ENCODE measurements at places on chromosomes 3 and 15.

- no peak for DNase-seq
These were observed 1273.0 kb downstream of the OTOL1 start for GRCh38 chr3:162769564-162769963.

DNA sequence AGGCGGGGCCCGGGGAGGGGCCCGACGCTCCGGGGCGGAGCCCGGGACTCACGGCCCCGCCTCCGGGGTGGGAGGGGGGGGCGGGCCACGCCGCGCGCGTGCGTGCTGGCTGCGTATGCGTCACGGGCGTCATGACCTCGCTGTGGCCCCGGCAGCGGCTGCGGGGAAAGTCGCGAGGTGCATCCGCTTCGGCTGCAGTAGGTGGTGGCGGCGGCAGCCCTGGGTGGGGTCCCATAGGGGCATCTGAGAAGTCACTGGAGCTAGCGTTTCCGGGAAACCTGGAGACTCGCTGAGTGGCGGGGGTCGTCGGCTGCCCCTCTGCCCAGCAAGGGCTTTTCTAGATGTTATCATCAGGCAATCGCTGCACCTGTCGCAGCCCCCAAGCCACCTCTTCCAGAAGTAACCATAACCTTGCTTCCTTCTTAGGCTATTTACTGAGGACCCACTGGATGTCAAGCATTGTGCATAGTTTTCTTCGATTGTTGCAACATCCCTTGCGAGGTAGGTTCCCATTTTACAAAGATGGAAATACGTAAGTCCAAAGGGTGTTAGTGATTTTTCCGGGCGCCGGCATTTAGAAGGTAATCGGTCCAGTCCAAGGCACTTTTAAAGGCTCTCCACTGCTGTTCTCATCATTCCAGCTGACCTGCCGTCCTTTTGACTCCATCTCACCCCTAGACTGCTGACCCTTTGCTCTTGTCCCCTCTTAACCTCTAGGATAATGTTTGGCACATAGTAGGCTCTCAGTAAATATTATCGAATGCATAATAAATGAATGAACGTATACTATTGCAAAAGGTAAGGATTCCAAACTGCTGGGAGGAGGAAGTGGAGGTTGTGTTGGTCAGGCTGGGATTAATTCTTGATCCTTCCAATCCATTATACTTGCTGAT, at the start of gene GDPGP1:
Gene GDPGP1 (plus strand): TSS at position 114 of the 893 bp plus-strand sequence. CDS start 6,700 bp downstream, outside the sequence.
- peak; percentile 92 for DNase-seq

DNA sequence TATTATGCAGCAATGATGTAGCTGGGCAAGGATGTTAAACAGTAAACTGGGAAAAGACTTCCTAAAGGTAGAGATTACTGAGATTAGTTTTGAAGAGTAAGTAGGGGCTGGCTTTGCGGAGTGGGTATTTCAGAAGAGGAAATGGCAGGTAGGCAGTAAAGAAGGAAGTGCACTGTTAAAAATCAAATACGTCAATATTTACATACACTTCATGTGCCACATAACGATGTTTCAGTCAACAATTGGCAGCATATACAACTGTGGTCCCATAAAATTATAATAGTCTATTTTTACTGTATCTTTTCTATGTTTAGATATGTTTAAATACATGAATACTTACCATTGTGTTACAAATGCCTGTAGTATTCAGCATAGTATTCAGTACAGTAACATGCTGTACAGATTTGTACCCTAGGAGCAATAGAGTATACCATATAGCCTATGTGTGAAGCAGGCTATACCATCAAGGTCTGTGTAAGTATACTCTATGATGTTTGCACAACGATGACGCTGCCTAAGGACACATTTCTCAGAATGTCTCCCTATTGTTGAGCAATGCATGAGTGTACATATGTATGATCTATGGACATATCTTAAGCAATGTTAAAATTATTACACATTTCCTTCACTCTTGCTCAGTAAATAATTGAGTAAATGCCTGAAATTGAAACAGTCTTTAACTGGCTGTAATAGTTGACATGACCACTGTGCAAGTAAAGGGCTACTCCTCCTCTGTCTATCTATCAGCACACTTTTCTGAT, 196.7 kb downstream of the ISL2 start:
- DNase-seq: no peak

GRCh38 chr3:177554895-177555759, 357.8 kb upstream of the TBL1XR1 start:
- DNase-seq: no peak

DNA sequence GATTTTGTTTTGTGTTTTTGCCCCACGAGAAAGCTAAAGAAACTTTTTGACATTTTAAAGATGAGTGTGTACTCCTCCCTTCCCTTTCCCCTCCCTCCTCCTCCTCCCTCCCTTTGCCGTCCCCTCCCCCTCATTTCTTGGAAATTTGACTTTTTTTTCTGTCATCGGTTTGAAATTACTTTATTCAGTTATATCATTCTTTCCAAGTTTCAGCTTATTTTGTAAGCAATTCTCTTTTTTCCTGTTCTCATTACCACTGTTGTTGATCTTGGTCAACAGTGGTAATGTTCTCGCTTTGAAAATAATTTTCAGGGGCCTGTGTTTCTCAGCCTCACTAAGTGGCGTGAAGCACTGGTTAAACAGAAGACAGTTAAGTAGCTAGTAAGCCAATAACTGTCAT, 178.4 kb downstream of the AKAP13 start:
- no peak for DNase-seq

DNA sequence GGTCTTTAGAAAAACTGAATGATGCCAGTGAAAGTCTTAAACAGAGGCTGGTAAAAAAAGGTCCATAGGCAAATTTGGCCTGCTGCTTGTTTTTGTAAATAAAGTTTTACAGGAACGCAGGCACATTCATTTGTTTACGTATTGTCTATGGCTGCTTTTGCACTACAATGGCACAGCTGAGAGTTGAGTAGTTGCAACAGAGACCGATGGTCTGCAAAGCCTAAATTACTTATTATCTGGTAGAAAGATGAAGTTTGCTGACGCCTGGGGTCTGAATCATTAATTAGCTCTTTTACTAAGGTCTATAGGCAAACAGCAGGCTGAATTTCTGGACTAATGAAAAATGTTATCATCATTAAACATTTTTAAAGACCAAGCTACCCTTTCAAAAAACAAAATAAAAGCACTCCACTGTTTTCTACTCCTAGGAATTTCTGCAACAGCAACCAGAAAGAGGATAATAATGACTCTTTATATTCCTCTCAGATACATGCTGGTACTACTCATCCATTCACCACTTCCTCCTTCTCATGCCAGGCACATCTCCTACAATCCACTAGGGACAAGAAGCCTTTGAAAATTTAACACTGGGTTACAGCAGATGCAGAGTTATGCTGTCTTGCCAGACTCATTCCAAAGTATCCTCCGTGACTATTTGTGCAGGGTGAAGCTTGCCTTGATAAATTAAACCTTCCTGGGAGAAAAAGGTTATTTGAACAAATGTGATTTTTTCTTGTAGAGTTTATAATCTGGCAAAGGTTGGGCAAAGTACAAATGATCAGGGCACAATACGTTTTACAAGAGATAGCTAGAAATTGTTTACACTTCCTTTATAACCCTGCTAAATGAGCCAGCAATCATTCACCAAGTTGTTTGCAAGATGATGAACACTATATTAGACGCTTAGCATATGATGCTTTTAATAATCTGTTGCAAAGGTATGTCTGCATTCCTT, 6.0 kb downstream of the GATM start:
- no peak for DNase-seq

DNA sequence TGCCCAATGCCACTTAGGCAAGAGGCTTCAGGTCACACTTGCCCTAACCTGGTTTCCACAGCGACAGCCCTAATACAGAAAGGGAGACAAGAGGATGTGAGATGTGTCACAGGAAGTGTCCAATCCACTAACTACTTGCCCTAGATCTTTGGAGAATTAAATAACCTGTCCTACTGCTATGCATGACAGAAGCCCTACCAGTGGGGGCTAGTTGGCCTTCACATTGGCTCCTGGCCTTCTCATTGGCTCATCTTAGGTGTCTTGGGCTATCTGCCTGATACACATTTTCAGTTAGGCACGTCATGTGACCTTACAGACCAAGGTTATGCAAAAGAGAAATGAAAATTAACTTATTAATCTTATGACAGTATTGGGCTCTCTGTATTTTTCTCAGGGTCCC, 449.9 kb downstream of the FHIT start:
- no peak for DNase-seq

GRCh38 chr15:26358708-26359107, 414.2 kb downstream of the GABRB3 start:
- DNase-seq: no peak

DNA sequence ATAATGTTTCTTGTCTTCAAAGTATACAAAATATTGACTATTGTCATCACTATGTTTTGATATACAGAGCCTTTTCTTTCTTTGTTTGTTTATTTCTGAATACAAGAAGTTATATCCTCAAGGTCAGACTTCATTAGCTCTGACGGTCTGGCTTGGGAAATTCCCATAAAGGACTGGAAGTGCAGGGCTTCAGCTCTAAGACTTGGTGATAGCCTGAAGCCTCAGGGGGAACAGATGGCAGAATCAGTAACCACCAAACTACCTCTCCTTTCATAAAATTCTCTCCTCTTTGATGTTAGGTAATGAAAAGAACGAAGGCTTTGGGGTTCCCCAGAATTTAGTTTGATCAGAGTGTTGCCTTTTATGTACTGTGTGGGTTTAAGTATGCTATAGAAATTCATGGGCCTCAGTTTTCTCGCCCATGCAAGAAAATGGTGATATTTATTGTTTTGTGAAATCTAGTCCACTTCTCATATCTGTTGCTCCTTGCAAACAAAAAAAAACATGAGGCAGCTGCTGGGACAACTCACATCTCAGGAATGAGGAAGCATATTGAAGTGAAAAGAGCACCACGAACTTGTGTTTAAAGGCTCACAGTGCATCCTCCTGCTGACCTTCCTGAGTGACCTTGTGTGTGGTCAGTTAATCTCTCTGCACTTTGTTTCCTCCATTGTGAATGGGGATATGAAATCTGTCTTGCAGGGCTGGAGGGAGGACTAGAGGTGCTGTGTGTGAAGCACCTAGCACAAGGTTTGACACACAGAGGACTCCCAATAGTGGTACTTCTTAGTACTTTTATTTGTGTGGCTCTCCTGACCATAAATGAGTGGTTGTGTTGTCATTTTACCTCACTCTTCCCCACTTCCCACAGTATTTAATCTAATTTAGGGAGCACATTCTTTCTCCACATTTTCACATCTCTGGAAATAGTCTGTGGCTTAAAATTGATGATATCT, 569.8 kb upstream of the IL12A start:
- DNase-seq: no peak

DNA sequence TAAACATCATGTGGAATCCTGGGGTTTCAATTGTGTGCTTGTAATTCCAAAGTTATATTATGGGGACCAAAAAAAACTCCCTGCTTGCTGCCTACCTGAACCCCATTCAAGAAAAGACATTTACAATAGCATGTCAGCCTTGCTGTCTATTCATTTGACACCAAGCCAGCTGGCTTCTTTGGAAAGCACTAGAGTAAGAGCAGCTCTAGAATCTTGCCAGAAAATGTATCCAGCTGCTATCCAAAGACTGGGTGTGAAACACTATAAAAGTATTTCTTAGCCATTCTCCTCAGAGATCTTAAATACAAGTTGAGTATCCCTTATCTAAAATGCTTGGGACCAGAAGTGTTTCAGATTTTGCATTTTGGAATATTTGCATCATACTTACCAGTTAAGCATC, 87.4 kb downstream of the RAD18 start:
- DNase-seq: no peak

- DNase-seq: no peak
These were observed 22.6 kb upstream of the SCG3 start for GRCh38 chr15:51658664-51659063.

GRCh38 chr15:99954361-99955180, 221.3 kb upstream of the LYSMD4 start:
- DNase-seq: no peak

DNA sequence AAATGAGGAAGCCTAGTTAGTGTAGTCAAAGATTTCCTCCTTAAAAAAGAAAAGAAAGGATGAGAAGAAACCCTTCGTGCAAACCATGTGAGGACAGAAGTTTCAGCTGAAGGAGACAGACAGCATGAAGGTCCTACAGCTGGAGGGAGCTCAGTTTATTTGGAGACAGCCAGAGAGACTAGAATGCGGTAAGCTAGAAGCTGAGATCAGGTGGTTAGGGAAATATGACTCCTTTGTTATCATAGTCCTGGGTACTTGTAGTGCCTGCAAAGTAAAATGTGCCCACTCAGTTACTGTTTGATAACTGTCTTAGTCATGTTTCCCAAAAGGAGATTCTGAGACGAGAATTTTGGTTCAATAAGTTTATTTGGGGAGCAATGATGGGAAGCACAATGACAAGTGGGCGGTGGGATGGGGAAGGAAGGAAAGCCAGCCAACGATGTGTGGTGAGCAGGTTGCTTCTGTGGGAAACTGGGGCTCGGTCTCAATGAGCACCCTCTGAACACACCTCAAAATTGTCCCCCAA, 178.8 kb upstream of the SNTN start:
- DNase-seq: no peak

DNA sequence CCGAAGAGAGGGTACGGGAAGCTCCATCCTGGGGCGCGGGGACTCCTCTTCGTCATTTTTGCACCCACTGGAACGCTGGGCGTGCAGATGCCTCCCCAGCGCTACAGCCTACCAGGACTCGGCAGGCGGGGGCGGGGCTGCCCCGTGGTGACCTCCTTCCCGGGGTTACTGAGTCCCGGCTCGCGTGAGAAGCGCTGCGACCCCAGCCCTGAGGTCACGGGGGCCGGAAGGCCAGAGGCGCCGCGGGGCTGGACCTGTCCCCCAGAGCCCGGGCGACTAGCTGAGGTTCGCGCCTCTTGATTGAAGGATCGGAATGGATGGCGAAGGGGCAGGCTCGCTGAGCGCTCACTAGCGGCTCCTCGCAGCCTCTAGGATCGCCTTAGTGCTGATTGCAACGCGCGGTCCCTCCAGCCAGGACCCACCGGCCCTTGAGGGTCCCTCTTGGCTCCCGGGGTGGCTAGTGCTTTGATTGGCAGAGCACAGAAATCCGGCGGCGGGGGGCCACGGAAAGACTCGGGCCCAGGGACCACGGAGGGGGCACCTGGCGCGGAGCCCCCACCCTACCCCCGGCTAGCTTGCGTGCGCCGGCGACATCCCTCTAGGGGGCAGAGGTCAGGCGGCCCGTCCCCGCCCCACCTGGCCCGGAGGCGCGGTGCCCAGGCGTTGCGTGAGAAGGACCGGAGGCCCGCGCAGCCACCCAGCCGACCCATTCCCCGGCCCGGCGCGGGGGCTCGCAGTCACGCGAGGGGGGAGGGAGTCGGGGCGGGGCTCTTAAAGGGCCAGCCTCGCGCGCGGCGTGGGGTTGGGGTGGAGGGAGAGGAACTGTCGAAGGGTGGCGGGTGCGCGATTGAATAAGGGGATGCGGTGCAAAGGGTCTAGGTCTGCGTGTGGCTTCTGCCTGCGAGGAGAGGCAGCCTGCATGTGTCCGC, 781 bp upstream of the CYP1A1 start:
- no peak for DNase-seq

DNA sequence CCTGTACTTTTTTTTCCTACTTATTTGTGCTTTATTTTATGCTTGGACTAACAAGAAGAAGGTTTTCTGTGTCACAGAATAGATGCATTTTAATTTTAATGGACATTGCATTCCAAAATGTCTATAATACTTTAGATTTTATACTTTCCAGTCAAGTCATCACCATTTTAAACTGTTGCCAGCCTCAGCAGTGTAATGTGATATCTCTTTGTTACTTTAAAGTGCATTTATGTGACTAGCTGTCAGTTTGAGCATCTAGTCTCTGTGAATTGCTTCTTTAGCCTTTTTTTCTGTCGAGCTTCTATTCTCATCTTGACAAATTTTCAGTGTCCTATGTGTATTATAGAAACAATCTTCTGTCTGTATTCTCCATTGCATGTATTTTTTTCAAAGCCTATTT, 511.4 kb upstream of the CBLB start:
- no peak for DNase-seq
